Urinary bladder (tissue), 4 donors: ENCODE measurements at places on chromosomes 1 and 21. TPM values are rescaled to one million over a fixed set of nuclear protein-coding genes. Genes with fewer than 3 reads are reported as not detected.

DNA sequence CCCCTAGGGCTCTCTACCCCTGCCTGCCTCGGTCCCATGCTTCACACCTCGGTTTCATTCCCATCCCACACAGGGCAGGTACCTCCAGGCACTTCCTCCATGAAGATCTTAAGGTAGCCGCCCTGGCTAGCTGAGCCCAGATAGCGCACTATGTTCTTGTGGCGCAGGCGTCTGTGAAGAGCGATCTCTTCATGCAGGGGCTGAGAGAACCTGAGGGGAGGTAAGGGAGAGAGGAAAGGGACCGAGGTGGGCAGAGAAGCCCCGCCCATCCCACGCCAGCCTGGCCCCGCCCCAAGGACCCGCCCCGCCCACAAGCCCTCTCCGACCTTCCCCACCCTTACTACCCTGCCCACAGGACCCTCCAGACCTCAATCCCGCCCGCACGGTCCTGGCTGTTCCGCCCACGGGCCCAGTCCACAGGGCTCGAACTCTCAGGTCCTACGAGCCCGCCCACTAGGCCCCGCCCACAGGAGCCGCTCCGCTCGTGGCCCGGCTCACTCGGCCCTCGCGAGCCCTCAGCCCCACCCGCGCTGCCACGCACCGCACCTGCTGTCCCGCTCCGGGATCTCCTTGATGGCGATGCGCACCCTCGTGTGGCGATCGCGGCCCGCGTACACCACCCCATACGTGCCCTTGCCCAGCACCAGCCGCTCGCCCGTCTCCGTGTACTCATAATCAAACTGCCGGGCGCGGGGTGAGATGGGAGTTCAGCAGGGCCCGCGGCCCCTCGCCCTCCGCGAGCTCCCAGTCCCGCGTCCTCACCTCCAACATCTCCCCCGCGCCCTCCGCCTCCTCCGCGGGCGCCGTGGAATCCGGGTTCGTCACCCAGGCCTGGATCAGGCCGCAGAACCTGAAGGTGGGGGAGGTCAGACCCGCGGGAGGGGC, 6.4 kb downstream of the MAP3K6 start:
- DNase-seq: no peak

DNA sequence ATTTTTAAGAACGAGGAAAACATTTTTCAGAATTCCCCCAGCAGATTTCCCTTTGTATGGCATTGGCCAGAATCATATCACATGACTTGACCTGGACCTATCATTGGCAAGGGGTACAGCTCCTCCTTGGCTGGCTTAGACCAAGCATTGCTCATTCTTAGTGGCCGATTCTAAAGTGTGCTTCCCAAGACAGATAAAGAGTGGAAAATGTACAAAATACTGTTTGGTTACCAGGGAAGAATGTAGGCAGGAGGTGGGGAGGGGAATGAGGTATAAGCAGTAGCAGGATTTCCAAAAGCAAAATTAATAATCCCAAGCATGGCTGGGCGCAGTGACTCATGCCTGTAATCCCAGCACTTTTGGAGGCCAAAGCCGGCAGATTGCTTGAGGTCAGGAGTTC, 75.6 kb upstream of the KRTAP11-1 start:
- DNase-seq: no peak

- DNase-seq: no peak
These were observed 40.9 kb downstream of the LGR6 start for GRCh38 chr1:202234331-202235002.

- no peak for DNase-seq
These were observed 9.7 kb upstream of the PPIE start for GRCh38 chr1:39729030-39729429.

- DNase-seq: no peak
These were observed 198.3 kb downstream of the SLC44A5 start for GRCh38 chr1:75412616-75413015.

GRCh38 chr1:19032701-19033514, 76.4 kb upstream of the IFFO2 start:
- no peak for DNase-seq

The SYT14 gene
- 2.4 TPM for total RNA-seq

DNA sequence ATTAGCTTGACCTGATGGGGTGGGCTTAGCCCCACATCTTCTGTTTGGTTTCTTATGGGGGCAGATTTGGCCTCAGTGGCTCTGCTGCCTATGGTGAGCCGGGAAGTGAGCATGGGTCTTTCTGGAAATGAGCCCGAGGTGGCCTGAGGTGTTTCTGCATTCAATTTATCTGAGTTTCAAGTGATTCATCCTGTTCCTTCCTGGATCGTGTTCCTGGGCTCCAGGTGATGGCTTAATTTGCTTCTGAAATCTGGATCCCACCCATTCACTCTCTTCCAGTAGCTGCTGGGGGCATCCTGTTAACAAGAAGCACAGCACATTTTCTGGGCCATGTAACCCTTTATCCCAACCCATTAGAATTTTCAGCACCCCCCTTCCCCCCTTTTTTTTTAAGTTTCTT, 324.6 kb downstream of the CAMTA1 start:
- DNase-seq: no peak

The ROR1 gene
- total RNA-seq: 33.2 TPM

The GPR157 gene
- total RNA-seq: 53.5 TPM

DNA sequence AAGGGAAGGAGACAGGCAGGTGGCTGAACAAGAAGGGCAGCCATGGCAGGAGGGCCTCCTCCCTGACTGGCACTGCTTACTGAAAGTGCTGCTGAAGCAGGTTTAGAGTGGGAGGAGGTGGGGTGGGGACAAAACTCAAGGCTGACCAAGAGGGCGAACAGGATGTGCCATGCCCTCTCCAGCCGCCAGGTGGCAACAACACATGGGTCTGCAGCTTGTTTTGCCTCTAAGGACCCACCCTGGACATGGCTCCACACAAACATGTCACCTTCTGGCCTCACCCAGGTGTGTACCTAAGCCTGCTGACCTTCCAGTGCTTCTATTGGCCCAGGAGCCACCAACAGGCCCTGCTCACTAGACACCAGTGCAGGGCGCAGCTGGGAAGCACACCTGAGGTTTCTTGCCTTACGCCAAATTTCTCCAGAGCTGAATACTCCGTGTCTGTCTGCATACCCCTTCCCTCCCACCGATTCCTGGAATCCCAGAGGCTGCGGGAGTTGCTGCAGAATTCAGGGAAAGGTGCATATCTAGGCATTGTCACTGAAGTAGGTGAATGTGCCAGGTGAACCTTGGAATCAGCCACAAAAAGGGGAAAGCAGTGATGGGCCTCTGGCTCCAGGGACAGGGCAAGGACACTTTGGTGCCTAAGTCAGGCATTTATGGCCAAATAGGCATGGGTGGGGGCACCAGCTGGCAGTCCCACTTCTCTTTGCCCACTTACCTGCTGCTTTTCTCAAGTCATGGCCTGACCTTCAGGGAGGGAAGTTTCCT, 5.3 kb downstream of the PSRC1 start:
- DNase-seq: no peak

DNA sequence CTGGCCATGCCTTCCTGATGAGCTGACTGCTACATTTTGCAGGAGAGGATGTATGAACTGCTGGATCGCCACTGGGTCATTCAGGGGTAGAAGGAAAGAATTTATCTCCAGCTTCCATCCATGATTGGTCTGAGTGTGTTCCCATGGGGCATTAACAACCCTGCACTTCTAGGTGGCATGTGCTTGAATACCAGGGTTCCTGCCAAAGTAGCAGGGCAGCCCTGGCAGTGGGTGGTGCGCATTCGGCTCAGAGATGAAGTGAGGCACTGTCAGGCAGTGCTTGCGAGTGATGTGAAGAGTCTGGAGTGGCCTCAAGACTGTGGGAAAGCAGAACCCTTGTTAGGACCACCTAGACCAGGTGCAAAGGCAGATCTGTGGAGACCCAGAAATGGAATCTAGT, 294.9 kb downstream of the ASTN1 start:
- DNase-seq: no peak

- no peak for DNase-seq
These were observed 337.1 kb upstream of the KAZN start for GRCh38 chr1:14261395-14261794.

GRCh38 chr1:1305300-1306069, 2.2 kb downstream of the ACAP3 start:
- DNase-seq: peak; percentile 53

DNA sequence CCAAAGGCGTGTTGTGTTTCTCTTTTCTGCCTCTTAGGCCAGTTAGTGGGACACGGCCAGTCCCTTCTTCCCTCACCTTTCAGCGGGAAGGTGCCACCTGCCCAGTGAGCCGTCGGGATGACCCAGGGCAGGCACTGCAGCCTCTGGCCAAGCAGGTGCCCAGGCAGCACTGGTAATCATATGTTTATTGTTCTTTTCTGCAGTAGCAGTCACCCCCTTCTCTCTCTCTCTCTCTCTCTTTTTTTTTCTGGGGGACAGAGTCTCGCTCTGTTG, 38.2 kb downstream of the CRYAA start:
- no peak for DNase-seq

The C1orf116 gene
- 6.2 TPM for total RNA-seq

The IL20 gene
- not detected for total RNA-seq

The SLC22A15 gene
- 6.6 TPM for total RNA-seq

GRCh38 chr1:221053889-221054288, 174.6 kb downstream of the HLX start:
- DNase-seq: no peak

The C1orf87 gene
- total RNA-seq: not detected

The S100A9 gene
- total RNA-seq: 77.5 TPM

The MAP3K21 gene
- total RNA-seq: 2.6 TPM

The FCRLA gene
- 0.48 TPM for total RNA-seq

The TMPRSS3 gene
- total RNA-seq: not detected
